T47D (cell line): ENCODE measurements at places on chromosomes 12 and 14.

DNA sequence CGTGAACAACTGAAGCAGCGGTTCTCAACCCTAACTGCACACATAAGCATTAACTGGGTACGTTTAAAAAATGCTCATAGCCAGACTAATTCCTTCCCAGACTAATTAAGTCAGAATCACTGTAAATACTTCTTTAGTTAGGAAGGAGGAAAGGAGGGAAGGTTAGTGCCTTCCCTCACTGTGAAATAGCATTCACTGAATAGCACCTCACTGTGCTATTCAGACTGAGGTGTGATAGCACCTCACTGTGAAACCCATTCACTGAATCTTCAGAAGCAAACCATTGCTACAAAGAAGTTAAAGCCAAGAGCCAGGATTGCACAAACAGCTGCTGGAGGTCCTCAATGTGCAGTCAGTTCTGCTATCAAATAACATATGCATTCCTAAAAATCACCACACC lies 58.8 kb downstream of the RTN1 start:
- DNase-seq = no peak

DNA sequence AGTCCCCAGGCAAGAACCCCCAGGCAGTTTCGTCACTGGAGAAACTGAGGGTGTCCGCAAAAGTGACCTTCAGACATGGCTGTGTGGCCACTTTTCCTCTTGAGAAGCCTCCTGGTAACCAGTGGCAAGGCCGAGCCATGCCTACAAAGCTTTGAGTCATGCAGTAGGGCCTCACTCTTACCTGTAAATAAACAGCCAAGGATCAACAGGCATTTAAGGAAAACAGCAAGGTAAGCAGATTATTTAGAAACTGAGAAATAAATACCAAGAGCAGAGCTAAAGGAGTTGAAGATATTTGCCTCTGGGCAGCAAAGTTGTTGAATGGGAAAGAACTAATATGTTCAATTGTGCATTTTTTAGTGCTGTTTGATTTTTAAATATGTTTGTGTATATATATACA lies 141.0 kb upstream of the BCL2L14 start:
- DNase-seq = no peak

GRCh38 chr12:124147027-124147426 lies 147.9 kb upstream of the RFLNA start:
- no peak for DNase-seq

DNA sequence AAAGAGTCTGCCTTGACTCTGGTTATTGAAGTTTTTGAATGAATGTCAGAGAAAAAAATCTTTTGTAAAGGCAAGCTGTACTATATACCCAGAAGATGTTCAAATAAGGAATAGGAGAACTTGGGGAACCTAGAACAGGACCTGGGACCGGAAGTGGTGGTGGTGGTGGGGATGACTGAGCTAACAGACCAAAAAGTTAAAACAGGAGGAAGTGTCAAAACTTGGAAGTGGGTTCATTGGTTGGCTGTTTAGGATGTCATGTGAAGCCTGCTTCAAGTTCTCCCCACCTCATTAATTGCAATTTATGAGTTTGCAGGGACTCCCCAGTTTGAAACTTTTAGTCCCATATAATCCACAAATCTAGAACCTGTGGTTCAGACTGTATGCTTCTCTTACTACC lies 26.2 kb downstream of the PLXNC1 start:
- DNase-seq = no peak

DNA sequence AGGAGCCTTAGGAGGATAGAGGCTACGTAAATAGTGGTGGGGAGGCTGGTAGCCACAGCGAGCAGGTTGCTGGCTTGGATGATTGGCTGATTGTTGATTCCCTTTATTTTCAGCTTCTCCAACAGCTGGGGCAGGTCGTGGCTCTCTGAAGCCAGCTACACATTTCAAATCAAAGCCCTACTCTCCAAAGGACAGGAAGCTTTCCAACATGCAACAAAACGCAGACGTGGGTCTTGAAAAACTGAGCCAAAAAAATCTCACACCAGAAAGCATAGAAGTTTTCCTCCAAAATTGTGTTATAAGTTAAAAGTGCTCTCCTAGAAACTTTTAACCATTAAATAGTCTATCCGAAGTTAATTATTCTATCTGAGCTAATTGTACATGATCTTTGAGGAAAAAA lies 37.6 kb upstream of the PRICKLE1 start:
- DNase-seq = no peak

GRCh38 chr12:127401005-127401404 lies 866.0 kb upstream of the TMEM132C start:
- no peak for DNase-seq
